NCI-H82 (cell line): ENCODE measurements at places on chromosomes 12 and 14.
A peak's percentile ranks its signal among the peaks of the same experiment; 100 is the strongest.

- DNase-seq = peak; percentile 54
These were observed 69.4 kb upstream of the PRIMA1 start for GRCh38 chr14:93857500-93858283.

- peak; percentile 56 for DNase-seq
These were observed 157.5 kb upstream of the HIF1A start for GRCh38 chr14:61537563-61538463.

- no peak for DNase-seq
These were observed 45.1 kb upstream of the CPM start for GRCh38 chr12:68977909-68978610.

- no peak for DNase-seq
These were observed 4.2 kb downstream of the RNU4-2 start for GRCh38 chr12:120287491-120287890.

DNA sequence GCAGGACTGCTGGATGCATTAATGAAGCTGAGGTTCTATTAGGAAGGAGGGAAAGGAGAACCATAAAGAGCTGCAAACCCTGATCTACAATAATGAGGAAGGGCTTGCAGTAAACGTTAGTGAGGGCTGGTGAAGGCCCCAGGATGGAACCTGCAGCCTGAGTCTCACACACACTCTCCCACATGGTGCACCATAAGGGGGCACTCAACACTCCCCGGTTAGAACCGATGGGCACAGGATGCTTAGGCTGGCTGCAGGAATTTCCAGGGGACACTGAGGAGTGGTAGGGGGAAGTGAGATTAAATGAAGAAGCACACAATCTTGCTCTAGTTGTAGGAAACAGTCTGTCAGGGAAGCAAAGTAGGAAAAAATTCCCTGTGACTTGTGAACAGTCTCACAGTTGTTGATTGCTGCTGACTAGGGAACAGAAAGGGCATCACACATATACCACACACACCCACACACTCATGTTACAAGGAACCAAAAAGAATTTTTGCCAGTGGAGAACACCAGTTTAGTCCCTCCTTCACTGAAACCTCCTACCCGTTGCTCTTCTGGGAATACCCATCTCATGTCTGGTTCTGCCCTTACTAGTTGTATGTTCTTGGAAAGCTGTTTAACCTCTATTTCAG lies 56.2 kb upstream of the FERMT2 start:
- DNase-seq = no peak

DNA sequence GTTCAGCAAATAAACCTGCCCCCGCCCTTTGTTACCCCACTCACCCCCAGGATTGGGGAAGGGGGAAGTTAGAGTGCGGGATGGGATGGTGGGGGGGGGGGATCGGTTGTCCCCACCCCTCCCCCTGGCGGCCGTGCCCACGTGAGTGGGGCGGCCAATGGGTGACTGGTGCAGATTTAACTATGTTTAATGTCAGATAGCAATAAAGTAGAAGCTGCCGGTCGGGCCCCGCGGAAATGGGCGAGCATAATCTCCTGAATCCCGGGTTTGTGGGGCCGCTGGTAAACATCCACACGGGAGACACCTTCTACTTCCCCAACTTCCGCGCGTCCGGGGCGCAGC lies at the start of gene HOXC12:
Gene HOXC12, plus strand, starts transcription at position 210 of the 342 bp plus-strand sequence. Its CDS starts 27 bp downstream, at position 237.
- DNase-seq = no peak

DNA sequence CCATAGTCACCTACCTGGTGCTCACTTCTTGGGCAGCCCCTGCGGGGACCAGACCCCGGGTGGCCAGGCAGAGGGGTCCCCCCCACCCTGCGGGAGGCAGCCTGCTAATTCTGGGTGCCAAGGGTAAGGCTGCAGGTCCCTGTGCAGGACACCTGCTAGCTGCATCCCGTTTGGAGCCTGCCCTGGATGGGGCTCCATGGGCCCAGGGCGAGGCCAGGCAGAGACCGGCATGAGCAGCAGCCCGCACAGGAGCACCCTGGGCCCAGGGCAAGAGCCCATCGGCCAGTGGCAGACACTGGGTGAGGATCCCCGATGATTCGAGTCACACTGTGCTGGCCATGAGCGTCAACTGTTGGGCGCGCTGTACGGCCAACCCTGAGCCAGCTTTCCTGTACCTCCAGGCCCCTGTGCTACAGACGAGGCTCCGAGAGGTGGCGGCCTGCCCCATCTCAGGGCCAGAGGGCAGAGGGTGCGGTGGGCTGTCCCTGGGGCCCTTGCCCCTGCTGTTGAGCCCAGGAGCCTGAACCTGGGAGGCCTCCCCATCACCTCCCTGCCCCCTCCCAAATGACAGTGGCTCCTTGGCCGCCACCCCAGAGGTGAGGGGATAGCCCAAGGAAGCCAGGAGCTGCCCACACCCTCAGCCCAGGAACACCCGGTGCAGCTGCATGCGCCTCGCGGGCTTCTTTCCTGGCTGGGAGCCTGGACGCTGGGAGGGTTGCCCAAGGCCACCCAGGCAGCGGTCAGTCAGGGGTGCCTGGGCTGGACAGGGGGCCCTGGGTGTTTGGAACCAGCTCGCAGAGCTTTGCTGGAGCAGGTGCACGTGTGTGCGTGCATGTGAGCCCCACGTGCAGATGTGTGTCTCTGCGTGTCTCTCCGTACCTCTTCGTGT lies 47.7 kb downstream of the CYP46A1 start:
- DNase-seq = no peak

DNA sequence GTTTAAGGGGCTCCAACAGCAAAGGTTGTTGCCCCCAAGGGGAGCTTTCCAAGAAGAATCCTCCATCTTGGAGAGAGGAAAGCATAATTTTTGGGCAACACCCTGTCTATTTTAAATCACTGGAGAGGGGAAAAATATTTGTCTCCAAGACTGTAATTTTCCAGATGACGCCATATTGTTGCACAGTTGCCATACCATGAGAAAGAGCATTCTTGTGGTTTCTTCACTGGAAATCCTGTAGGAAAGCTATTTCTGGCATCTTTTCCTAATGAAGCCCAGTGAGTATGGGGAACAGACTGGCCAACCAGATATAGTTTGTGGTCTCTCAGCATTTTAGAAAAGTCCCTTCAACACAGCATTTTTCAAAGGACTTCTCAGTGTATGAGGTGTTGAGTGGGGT lies 88.1 kb upstream of the MANSC4 start:
- no peak for DNase-seq

DNA sequence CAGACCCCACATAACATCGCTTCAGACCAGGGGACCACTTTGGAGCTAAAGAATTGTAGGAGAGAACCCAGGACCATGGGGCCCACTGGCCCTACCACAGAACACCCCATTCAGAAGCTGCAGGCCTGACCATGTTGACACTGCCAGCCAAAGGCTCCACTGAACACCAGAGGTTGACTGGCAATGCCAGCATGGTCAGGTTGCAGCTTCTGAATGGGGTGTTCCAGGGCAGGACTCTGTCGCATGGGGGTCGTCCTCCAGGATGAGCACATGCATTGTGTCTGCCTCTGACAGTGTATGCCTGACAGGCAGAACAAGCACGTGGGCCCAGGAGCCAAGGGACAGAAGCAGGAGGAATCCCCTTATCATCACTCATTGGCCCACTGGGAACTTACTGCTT lies 34.1 kb downstream of the DIO3 start:
- DNase-seq = no peak

DNA sequence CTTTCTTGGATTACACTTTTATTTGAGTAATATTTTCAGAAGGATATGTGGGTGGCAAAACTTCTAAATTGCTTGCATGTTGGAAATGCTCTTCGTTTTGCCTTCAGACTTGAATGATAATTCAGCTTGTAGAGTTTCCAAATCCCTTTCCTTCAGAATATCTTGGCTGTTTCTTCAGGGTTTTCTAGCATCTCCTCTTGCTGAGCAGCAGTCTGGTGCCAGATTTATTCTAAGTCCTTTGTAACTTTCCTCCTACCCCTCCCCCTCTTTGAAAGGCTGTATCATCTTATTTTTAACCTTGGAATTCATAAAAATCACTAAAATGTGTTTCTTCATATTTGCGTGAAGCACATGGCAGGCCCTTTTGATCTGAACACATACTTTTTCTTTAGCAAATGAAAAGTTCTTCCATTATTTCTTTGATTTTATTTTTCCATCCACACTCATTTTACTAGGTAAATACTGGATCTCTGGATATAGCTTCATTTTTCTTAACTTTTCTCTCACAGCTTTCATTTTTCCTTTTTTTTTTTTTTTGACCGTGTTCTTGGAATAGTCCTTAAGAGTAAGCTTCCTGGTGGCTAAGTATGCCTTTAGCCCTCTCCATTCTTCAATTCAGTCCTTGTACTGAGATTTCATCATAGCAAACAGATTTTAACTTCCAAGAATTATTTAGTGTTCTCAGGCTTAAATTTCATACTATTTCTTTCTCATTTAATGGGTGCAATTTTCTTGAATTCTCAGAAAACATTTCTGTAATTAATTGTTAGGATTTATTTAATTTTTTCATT lies 102.0 kb downstream of the SLC38A4 start:
- no peak for DNase-seq

DNA sequence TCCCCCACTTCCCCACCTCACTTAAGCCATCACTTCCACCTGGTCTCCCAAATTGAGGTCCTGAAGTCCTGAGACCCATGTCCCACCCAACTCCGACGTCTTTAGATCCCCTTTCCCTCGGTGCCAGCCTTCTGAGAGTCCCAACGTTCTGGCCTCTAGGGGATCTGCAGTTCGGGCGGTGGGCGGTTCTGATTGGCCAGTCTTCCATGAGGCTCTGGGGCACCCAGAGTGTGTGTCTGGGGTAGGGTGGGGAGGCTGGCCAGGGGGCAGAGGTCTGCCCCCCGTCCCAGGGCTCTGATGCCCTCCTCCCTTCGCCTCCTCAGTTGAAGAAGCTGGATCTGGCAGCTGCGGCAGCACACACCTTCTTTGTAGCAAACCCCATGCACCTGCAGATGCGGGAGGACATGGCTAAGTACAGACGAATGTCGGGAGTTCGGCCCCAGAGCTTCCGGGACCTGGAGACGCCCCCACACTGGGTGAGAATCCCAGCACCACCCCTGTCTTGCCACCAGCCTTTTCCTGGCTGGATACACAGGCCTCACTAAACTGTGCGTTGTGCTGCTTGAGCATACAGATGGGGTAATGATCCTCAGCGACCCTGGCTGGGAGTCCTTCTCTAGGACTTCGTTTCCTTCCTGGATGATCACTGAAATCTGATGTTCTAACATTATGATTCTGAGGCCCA lies 1.5 kb downstream of the P3H3 start:
- DNase-seq = peak; percentile 77

DNA sequence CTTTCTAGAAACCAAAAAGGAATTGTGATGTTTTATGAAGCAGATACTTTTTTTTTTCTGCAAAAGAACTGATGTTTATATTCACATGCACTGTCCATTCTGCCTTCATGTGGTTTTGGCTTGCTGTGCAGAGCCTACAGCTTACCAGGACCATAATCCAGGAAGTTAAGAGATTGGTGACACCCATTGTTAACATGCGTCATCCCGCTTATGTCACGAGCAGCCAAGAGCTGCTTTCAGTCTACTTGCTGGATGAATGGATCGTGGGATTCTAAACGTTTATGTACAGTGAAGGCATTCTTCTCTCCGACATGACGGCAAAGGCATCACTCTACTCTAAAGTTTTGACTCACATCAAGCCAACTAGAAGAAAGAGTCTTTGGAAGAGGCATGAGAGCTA lies 76.6 kb downstream of the PAX9 start:
- no peak for DNase-seq

DNA sequence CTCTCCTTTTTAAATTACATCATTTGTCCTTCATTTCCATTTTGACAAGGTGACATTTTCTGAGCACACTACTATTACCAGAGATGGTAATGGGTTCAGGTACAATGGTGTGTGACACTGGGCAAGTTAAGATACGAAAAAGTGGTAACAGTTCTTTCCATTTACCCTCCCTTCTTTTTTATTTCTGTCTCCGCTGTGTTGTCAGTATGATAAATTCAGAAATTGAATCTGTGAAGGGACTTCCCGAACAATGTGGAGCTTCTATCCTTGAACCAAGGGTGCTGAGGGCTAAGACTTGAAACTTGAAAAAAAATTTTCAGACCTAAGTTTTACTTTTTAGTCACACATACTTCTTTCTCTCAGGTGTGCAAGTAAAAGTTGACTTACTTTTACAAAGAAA lies 103.7 kb downstream of the ERC1 start:
- no peak for DNase-seq

DNA sequence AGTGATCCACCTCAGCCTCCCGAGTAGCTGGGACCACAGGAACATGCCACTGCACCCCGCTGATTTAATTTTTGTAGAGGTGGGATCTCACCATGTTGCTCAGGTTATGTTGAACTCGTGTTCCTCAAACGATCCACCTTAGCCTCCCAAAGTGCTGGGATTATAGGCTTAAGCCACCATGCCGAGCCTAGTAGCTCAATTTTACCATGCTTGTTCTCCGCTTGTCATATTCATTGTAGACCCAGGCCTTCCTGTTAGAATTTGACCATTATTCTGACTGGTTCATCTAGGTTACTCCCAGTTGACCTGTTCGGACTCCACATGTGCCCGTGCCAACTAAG lies 24.7 kb downstream of the TMBIM6 start:
- peak; percentile 36 for DNase-seq

DNA sequence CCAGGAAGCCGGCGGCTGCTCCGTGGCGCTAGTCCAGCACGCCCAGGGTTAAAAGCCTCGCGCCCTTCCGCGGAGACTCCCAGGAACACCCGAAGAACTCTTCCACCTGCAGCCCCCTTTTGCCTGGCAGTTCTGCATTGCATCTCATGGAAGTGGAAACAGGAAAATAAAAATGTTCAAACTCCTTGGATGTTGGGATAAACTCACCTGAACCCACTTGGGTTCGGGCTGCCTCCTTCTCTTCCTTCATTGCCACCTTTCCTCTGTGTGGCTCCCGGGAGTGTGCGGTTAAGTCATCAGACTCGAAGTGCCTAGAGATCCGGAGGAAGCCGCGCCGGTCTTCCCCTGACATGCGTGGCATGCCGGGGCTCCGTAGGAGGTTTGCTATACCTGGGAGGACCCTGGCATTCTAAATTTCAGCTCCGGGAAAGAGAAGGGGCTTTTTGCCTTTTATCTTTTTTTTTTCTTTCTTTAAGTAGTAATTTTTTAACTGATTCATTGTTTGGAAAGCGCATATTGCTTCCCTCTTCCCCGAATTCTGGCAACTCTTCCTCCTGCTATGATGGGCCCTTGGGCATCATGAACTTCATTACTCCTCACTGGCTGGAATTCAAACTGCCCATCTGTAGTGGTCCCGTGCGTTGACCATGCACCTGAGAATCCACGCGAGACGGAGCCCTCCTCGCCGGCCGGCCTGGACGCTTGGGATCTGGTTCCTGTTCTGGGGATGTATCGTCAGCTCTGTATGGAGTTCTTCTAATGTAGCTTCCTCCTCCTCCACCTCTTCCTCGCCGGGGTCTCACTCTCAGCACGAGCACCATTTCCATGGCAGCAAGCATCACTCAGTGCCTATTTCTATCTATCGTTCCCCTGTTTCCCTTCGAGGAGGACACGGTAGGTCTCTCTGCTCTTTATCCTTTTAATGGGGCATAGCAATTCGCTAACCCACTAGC lies 931.4 kb downstream of the DIO2 start:
- no peak for DNase-seq

DNA sequence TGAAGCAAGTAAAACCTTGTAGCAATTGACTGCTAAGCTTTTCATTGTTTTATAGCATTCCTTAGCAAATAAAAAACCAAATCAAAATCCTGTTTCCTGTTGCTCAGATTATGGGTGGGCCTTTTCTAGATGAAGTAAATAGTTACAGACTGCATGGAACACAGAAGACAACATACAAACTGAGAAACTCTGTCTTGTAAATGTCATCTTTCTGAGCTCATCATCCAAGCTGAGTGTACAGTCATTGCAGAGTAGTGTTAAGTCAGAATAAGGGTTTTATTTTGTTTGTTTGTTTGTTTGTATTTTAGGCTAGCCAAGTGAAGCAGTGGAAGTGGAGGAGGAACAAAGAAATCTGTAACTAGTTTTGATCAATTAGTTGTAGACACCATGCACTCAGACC lies 24.4 kb upstream of the BTG1 start:
- DNase-seq = no peak
